ENCODE measurements at places on chromosomes 12 and 14.

GRCh38 chr12:120078868-120079267 lies 37.7 kb downstream of the RAB35 start:
- DNase-seq, result no peak

GRCh38 chr14:76382495-76382832 lies 6.5 kb downstream of the ESRRB start:
- DNase-seq, result no peak

- DNase-seq, result no peak
Measured at GRCh38 chr14:104287301-104288009, 149.1 kb downstream of the KIF26A start.

DNA sequence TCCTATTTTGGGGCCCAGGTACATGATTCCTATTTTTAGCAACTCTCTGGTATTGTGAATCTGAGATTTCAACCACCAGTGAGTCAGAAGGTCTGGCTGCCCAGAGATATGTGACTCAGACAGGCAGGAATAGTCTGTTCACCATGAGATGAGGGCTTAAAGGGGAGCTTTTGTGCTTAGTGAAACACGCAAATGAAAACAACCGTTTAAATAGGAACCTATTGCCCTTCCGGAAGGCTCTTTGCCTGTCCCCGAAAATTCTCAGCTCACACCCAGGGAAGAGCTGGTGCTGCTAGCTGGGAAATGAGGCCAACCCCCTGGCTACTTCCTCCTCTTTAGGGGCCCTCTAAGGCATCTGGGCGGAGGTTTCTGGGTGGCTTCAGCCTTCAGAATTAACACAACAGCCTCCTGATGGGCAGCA lies 283.6 kb downstream of the CACNA1C start:
- DNase-seq, result no peak

DNA sequence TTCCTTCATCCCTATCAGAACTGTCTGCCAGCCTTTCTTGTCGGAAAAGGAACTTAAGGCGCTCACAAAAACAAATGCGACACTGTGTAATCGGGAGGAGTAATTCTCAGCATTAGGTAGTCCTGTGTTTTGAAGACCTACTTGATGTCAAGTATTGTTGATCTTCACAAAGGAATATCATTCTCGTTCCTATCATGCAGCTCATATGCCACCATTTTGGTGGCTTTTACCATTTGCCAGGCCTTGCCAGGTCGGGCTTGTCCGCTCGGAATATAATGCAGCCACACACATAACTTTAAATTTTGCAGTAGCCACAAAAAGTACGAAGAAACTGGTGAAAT lies 903 bp upstream of the PPP4R3A start:
- no peak for DNase-seq

DNA sequence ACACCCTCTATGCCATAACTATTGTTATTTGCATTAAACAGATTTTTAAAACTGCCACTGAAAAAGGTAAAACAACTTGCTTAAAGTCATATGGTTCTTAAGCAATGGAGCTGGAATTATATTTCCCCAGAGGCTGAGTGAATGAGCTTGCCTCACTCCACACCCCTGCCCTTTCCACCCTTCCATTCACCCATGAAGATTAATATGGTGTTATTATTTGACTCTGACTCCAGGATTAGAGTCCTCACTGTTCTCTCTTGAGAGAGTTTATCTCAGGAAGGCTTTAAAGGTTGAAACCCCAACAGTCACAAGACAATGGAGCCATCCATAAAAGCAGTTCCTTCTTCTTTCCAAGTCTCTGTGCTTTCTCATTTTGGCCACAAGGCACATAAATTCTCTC lies 84.9 kb downstream of the RTN1 start:
- DNase-seq, result no peak

GRCh38 chr12:122948605-122949004 lies 17.7 kb downstream of the ABCB9 start:
- DNase-seq, result no peak

- no peak for DNase-seq
Measured at GRCh38 chr12:4050340-4050739, 177.1 kb upstream of the PARP11 start.

DNA sequence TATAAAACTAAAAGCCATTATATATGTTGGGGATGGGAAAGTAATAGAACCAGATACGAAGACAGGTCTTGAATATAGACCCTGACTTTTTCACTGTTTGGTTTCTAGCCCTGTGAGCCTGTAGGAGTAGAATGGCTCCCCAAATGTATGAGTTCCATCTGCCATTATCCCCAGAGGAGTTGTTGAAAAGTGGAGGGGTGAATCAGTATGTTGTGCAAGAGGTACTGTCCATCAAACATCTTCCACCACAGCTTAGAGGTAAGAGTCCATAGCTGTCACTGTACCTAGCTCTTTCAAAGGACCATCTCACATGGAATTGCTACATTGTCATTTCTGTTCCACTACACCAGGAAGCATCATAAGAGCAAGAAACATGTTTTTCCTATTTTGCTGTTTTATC lies 1.1 kb downstream of the NCAPD2 start:
- DNase-seq, result no peak

GRCh38 chr14:56487761-56488160 lies 91.8 kb upstream of the TMEM260 start:
- no peak for DNase-seq

DNA sequence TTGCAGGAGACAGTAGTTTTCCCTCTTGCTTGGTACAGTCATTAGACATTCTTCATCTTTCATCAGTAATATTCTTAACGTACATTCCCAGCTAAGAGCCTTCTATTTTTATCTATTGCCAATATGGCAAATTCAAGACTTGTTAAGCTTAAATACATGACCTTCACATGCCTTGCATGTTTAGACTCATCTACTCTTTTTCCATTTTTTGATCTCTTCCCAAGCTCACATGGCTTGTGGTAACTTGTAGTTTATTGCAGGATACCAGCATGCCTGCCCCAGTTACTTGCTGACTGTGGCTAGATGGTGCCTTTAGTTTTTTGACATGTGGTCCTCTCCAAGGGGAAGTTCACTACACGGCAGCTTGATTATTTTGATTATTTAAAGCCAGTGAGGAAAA lies 729.0 kb downstream of the SLC6A15 start:
- DNase-seq, result no peak

GRCh38 chr14:96407935-96408570 lies 16.1 kb downstream of the AK7 start:
- DNase-seq, result no peak

DNA sequence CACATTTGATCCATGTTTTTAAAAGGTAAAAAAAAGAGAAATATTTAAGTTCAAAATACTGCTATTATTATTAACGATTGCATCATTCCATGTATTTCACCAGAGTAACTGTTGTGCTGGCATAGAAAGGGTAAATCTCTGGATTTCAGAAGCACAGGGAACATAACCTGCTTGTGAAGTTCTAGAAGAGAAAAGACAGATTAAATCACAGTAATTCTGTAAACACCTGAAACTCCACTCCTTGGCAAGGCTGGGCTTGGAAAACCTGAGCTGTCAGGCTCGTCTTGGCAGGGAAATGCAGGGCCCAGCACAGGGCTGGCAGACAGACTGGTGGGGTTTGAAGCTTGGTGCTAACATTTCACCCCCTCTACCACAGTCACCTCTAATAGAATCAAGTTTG lies 35.1 kb downstream of the SVOP start:
- DNase-seq, result no peak

- no peak for DNase-seq
Measured at GRCh38 chr12:62774794-62775193, 160.2 kb downstream of the PPM1H start.

DNA sequence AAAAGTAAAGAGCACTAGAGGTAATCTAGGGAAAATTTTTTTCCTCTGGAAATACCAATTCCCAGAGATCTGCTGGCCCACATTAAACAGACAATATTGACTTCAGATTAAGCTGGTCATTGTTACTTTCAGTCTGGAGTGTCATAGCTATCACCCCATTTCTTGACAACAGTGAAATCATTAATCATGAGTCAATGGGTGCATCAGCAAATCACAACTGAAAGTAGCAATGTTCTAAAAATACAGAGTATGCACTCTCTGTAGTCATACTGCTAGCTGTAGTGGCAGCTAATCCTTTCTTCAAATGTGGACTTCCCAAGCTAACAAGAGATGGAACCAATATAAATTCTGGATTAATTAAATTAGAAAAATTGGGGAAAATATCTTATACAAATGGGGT lies 129.9 kb downstream of the CPNE8 start:
- no peak for DNase-seq

- DNase-seq, result no peak
Measured at GRCh38 chr12:61798778-61799177, 461.4 kb upstream of the USP15 start.

GRCh38 chr14:102863381-102863780 lies 59.1 kb upstream of the AMN start:
- DNase-seq, result no peak

- DNase-seq, result no peak
Measured at GRCh38 chr14:100078216-100078803, 13.1 kb downstream of the EVL start.

DNA sequence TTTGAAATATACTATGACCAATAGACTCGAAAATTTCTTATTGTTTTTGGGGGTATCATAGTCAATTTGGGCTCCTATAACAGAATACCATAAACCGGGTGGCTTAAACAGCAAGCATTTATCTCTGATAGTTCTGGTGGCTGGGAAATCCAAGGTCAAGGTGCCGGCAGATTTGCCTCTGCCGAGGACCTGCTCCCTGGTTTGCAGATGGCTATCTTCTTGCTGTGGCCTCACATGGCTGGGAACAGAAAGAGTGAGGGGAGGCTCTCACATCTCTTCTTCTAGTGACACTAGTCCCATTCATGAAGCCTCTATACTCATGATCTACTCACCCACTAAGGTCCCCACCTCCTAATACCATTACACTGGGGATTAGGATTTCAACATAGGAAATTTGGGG lies 70.7 kb downstream of the BORCS5 start:
- DNase-seq, result no peak

GRCh38 chr12:122232691-122233090 lies 6.8 kb upstream of the DIABLO start:
- DNase-seq, result no peak

DNA sequence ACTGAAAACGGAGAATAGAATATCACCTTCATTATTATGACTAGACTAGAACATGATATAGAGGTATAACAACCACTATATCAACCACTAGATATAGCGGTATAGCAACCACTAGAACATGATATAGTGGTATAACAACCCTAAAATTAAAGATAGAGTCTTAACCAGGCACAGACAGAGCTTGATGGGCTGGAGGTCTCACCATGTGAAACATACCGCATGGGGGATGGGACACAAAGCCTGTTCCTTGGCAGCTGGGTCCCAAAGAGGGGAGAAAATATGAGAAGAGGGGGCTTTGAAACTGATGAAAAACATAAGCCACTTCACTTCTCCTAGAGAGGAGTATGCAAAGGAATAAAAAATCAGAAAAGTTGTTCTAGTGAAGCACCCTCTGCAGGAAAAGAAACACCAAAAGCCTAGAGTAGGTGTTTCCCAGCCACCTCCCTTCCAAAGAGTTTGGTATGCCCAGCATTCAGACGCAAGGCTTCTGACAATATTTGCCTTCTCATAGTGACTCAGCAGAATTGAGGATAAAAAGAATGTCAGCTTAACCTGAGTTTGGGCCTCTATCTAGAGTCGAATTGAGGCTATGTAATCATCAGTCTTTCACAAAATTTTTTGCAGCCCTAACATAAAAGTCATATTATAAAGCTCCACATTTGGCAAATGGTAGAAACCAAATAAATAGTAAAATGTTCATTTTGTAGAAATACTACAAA lies 316.4 kb downstream of the NOVA1 start:
- no peak for DNase-seq

DNA sequence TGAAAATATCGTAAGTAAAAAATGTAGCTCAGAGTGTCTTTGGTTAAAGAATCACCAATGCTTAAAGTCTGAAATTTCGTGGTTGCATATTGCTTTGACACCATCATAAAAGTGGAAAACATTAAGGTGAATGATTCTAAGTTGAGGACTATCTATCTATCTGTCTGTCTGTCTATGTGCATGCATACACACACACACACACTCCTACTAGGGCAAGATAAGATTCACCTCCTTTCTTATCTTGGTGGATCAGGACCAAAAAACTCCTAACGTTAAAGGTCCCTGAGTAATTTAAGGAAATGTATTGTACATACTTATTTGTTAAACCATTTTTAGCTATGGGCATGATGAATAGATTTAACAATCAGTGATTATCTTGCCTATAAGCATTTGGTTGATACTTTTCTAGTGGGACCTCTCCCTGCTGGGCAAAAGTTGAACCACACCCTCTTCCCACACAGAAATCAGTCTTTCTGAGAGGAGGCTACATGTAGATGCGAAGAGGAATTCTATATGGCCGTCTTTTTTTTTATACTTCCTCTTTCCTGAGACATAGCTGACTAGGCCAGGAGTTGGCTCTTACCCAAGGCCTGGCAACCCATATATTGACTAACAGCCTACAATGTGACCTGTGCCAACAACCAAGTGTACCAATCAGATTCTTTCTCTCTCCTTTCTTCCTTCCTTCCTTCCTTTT lies 19.3 kb upstream of the LLPH start:
- no peak for DNase-seq

DNA sequence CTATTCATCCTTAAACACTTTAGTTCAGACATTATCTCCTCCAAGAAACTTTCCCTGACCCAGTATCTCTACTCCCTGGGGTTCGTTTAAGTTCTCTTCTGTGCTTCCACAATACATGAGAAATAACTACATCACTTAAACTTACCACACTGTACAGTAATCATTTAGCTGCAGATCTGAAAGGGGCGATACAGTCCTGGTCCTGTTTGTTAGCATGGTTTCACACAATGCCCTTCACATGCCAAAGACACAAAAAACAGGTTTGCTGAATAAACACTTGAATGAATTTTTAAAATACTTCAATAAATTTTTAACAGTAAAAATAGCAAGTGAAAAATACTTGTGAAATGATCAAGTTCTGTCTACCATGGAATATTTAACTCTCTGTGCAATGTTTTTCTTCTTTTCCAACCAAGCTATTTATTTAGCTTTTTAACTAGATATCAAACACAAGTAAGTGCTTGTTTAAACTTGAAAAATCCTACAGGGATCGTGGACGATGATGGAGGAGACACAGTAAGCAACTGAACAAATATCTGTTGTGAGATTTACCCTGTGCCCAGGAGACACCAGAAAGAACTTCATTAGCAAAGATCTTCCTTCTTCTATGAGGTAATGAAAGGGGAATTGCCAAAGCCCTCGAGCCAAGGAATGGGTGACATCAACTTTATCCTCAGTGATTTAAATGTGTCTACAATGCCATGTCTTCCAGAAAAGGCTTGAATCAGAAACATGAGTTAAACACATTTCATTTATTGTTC lies 255.6 kb upstream of the GRIP1 start:
- no peak for DNase-seq

GRCh38 chr14:68941820-68942219 lies 37.3 kb downstream of the ACTN1 start:
- DNase-seq, result no peak
